ENCODE measurements at places on chromosomes 16 and 17. TPM values are rescaled to one million over a fixed set of nuclear protein-coding genes. Genes with fewer than 3 reads are reported as not detected.

ST6GALNAC1 gene
- not detected for total RNA-seq

DNA sequence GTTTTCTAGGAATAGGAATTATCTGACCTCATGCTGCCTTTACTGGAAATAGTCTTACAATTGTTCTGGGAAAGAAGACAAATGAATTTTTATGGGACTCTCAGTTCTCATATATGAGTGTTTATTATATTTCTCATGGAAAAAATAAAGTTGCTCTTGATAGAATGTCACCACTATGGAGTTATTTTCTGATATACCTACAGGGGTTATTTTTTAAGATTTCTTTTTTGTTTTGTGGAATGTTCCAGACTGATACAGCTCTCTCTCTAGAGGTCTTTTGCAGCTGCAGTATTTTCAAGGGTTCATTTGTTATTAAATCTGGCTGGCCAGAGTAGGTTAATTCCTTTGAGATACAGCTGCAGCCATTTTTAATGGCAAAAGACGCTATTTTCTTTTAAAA lies 100.7 kb downstream of the ABCA8 start:
- H3K27me3 ChIP-seq = no peaks in the 10 kb centered on the region
- H3K4me1 ChIP-seq = no peaks in the 10 kb centered on the region
- DNase-seq = no peak
- no peak overlapping the region for H3K4me3 ChIP-seq
- H3K27ac ChIP-seq = no peak overlapping the region
- no peaks in the 10 kb centered on the region for H3K36me3 ChIP-seq

- H3K4me1 ChIP-seq = no peaks in the 10 kb centered on the region
- H3K27me3 ChIP-seq = no peaks in the 10 kb centered on the region
- no peaks in the 10 kb centered on the region for H3K36me3 ChIP-seq
- DNase-seq = no peak
Measured at GRCh38 chr17:65193716-65194293, 56.6 kb downstream of the RGS9 start.

DNA sequence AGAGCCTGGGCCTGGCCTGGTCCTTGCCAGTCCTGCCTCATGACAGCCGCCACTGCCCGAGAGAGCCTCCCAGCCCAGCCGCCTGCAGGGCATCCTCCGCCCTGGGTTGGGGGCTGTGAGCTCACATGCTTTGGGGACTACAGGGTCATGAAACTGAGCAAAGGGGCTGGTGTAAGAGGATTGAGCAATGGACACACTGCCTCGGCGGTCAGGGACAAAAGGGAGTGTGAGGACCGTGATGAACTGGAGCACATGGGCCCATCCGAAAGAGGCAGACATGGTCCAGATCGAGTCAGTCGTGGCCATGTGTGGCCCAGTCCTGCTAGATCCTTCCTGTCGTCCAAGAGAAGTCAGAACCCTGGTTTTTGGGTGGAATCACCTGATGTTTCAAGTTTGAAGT lies 52.3 kb downstream of the GSG1L start:
- H3K4me1 ChIP-seq = no peaks in the 10 kb centered on the region
- no peak for DNase-seq
- H3K4me3 ChIP-seq = no peak overlapping the region
- no peak overlapping the region for H3K27ac ChIP-seq
- no peaks in the 10 kb centered on the region for H3K27me3 ChIP-seq

Measured in fibroblast of lung (primary cell).